ENCODE measurements at places on chromosomes 1 and 21. TPM values are rescaled to one million over a fixed set of nuclear protein-coding genes. Genes with fewer than 3 reads are reported as not detected.

Gene USP24
- 46.1 TPM for total RNA-seq

Gene TMEM52
- 1.0 TPM for total RNA-seq

DNA sequence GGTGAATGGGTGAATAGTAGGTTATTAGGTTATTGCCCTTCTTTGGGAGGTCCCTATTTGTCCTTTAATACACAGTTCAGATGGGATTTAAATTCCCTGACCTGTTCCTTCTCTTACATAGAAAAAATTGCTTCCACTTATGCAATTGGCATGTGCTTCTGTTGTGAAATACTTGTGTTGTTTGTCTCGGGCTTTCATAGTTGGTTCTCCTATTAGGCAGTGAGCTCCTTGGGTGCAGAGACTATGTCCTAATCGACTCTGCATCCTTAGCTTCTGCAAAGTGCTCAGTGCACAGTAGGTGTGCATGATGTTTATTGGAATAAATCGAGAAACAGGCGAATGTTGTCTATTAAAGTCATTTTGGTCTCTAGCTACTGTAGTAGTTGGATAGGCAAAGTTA is 1.3 kb upstream of the PDE4B start:
- DNase-seq: no peak

DNA sequence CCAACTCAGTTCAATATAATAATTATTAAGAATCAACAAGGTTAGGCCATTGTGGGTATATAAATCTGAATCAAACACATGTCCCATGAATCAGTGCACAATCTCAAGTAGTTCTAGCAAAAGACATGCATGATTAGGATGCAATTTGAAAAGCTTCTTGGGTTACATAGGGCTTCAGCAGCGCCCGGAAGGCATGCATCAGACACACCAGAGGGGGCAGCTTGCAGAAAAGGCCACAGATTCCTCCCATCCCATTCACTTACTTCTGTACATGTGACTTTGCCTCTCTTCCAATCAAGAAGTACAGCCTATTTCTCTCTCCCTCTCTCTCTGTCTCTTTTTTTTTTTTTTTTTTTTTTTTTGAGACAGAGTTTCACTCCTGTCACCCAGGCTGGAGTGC is 91.8 kb downstream of the KCNN3 start:
- DNase-seq: no peak

- no peak for DNase-seq
Measured at GRCh38 chr1:92957030-92957734, 4.1 kb downstream of the DIPK1A start.

GRCh38 chr1:200112290-200112689 is 84.8 kb downstream of the NR5A2 start:
- DNase-seq: no peak

DNA sequence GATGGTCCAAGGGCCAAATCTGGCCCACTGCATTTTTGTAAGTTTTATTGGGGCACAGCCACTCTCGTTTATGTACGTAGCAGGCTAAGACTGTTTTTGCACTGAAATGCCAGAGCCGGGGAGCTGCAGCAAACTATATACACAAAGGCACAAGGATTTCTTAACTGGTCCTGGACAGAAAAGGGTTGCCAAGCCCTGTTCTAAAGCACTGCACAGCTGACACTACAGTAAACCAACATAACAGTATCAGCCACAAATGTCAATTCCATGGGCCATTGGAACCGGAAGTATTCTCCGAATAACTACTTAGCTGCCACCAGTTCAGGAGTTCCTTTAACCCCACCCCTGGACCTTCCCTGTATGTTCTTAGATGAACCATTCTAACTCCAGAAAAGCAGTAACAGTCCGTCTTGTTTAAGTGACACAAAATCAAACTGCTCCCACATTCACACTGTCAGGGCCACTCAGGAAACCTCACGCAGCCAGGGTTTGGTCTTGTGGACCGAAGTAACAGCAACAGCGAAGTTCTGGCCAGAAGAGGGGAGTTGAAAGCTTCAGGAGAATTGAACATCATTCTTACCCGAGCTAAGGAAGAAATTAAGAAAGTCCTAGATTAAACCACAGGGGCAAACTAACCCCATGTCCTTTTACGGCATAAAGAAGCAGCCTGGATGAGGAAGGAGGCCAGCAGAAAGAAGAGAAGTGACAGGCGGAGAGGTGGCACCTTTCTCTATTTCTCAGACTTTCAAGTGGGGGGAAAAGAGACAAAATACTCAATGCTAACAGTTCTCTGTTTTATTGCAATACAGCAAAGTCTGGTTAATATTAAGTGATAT is 49.2 kb downstream of the COQ8A start:
- no peak for DNase-seq

GRCh38 chr1:181459067-181459466 is 24.2 kb upstream of the CACNA1E start:
- no peak for DNase-seq

Data from activated T-cell treated with anti-CD3 and anti-CD28 coated beads, Interleukin-2, amount 50 U/mL, for 72 hours (primary cell).